Cerebellar nuclear complex (tissue), 1 donor: ENCODE measurements at places on chromosomes 2 and 18.

DNA sequence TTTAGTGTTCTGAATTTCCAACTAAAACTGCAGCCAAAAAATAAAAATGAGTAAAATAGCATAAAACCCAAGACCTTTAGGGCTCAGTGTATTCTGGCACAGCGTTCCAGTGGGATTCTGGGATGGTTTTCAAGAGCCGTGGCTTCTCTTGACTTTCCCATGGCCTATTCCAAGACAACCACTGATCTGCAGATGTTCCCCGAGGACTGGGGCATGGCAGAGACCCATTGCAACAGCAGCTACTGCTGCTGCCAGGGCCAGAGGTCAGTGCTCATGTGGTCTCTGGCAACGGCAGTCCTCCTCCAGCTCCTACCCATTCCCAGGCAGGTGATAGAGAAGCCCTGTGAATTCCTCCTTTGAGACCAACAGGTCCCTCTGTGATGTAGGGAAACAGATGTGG, 26.8 kb downstream of the TNP1 start:
- DNase-seq: no peak

DNA sequence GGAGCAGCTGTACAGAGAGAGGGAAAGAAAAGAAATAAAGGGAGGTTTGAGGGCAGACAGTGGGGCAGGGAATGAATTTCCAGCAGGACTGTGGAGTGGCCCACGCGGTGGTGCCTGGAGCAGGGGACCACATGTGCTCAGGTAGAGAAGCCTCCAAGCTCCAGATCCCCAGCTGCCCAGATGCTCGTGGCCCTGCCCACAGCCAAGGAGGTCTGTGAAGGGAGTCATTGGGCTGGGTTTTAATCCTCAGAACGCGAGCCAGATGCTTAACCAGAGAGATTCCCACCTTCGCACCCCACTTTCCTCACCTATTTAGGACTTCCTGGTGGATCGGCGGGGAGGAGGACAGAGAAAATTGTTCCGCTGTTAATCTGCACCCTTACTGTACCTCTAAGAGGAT, 369.4 kb downstream of the PARD3B start:
- no peak for DNase-seq

DNA sequence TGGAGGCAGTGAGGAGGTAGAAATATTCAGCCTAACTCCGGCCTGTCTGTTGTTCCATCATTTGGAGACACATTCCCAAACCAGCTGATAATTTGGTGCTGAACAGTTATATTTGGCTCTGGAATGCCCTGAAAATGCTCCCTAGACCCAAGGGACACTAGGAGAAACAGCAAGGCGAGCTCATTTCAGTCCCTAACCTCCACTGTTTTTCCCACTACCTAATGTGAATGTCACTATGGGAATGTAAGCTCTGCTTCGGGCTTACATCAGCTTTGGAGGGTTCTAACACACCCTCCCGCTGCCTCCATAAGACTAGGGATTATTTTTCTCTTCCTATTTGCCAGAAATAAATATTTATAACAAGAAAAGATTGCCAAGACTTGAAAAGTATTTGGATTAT, 103.5 kb downstream of the ANTXR1 start:
- no peak for DNase-seq

DNA sequence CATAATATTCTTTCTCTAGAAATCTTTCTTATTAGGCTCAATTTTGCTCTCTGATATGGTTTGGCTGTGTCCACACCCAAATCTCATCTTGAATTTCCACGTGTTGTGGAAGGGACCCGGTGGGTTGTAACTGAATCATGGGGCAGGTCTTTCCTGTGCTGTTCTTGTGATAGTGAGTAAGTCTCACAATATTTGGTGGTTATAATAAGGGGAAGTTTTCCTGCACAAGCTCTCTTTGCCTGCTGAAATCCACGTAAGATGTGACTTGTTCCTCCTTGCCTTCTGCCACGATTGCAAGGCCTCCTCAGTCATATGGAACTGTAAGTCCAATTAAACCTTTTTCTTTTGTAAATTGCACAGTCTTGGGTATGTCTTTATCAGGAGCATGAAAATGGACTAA, 73.8 kb downstream of the CAVIN2 start:
- DNase-seq: no peak

DNA sequence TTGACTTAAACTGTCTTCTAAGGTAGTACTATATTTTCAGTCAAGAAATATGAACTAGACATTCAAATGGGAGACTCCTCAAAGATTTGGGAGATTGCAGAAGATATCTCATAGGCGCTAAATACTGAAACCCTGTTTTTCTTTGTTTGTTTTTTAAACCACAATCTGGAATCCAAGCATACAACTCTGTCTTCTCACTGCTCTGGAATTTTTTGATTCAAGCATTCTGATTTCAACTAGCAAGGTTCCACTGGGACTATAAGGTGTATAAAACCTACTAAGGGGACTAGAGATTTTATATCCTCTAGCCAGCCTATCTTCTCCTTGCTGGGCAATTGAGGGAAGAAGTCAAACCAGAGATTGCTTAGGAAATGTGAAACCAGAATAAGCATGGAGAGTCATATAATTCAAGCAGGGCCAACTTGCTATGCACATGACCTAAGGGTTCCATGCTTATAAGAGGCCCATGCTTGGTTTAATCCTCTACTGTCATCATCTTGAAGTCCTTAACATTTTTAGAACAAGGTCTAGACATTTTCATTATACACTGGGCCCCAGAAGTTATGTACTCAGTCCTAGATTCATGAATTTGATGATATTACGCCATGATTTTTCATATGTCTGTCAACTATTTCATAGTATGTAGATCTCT, 405.5 kb downstream of the PARD3B start:
- no peak for DNase-seq

DNA sequence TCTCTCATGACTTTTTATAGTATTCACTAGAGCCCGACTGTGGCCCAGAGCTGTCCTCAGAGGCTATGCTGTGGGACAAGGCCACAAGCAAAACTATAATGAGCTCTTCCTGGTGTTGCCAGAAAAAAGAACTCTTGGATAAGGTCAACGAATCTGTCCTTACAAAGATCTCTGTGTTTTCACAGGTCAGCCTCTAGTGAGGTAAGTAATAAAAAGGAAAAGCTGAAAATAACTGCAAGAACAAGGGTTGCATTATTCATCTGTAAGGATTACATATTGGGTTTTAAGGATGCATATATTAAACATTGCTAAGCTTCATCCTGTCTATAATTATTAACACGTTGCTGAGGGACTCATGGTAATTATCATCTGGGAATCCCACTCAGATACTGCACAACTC, 62.8 kb upstream of the ATL2 start:
- no peak for DNase-seq
